Activated CD4-positive, alpha-beta T cell treated with anti-CD3 and anti-CD28 coated beads, Interleukin-2, Interleukin-6, amounts not matched to agents 100 ng/mL and 50 ng/mL, durations not matched to agents 16 hours and 8 hours (primary cell): ENCODE measurements at places on chromosomes 3 and 15.

GRCh38 chr15:75809986-75810750, 33.1 kb upstream of the UBE2Q2 start:
- DNase-seq, result peak; percentile 27

- DNase-seq, result no peak
Measured at GRCh38 chr3:170840291-170840859, 29.6 kb downstream of the RPL22L1 start.

- DNase-seq, result peak; percentile 31
Measured at GRCh38 chr15:80694611-80695098, 455 bp upstream of the ABHD17C start.

- no peak for DNase-seq
Measured at GRCh38 chr15:29465196-29465595, 195.6 kb upstream of the NSMCE3 start.

DNA sequence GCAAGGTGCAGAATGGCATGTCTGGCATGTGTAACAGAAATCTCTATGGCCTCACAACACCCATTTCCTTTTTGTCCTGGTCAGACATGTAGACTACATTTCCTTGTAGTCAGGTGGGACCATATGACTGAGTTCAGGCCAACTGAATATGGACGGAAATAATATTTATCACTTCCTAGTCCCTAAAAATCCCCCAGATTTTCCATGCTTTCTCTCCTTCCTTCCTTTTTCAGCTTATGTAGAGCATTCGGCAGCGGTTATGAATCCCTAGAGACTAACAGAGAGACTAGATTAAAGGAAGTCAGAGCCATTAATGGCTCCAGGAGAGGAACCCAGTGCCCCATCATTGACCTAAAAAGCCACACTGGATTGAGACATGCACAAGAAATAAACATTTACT, 35.8 kb downstream of the SLC9A9 start:
- no peak for DNase-seq

DNA sequence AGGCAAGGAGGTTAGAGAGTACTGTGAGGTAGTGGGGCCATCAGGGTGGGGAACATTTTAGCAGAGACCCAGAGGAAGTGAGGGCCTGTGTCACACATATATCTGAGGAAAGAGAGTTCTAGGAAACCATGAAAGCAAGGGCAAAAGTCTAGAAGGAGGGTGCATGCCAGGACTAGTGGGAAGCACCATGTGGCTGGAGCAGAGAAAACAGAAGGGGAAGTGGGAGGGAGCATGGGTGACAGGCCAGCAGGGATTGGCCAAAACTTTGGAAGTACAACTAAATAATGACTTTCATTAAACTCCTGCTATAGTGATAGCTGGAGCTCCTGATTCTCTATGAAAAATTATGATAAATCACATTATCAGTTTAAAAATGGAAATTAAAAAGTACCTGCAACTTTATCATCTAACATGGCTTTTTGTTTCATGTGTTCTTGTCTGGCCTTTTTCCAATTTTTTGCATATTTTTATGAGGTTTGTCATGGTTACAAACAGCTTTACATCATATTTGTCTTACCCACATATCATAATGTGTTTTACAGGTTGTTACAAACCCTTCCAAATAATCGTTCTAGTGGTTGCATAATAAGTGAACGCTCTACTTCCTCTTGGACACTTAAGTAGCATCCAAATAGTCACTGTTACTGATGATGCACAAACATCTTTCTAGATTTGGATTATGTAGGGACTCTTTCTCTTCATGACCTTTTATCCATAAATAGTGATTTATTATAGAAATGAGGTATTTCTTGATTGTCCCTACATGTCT, 168.3 kb downstream of the NEK10 start:
- DNase-seq, result no peak

GRCh38 chr15:70523616-70524015, 239.7 kb downstream of the UACA start:
- no peak for DNase-seq

DNA sequence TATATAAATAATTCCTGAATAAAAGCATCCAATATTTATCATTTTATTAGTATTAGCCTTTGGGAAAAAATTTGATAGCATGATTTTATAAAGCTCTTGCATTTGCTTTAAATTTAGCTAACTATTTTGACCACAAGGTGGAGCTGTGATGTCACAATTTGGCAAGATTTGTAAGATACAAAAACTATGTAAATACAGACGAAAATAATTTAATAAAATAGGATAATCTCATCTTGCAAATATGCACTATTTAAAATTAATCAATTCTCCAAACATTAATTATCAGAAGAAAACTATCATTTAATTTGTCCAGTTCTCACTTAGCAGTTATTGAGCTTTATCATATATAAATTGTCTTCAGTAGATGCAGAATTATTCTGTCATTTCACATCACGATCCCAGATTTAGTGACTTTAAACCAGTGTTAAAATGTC, 95.4 kb downstream of the PLOD2 start:
- DNase-seq, result peak; percentile 49

DNA sequence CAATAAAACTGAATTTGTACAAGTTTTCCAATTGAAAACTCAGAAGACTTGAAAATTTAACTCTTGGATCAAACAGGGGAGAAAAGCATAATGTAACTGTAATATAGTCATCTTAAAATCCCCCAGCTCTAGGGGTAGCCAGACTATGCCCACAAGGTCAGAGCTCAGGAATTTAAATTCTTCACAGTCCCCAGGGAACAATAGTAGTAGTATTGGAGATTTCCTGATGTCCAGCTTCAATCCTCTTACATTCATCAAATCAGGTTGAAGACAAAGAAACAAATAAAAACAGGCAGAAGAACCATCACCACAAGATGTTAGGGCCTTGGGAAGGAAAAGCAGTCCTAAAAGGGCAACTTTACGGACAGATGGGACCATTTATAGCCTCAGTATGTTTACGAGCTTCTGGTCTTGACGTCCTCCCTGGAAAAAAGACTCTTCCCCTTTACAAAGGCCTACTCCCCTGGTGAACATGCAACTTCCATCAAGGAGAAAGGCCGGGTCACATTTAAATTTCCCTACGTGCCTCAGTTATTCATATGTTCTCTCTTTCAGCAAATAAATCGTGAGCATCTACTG, 96.8 kb downstream of the PLCH1 start:
- no peak for DNase-seq

- no peak for DNase-seq
Measured at GRCh38 chr3:118577055-118577777, 457.4 kb downstream of the IGSF11 start.

DNA sequence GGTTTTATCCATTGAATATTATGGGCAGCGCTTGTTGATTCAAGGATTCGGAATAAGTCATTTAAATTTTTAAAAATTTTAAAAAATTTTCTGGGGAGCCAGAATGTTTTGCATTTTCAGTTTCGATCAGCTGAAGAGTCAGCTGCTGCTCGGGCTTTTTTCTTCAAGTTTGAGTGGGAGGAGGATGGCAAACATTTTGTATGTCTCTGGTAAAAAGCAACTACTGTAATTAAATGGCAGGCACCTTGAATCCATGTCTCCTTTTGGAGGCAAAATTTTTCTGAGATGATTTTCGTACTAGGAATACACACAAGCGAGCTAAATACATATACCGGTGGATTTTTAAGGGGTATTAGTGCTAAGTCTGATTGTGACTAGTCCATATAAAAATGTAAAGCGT, 612 bp downstream of the C3orf38 start:
- DNase-seq, result peak; percentile 45

DNA sequence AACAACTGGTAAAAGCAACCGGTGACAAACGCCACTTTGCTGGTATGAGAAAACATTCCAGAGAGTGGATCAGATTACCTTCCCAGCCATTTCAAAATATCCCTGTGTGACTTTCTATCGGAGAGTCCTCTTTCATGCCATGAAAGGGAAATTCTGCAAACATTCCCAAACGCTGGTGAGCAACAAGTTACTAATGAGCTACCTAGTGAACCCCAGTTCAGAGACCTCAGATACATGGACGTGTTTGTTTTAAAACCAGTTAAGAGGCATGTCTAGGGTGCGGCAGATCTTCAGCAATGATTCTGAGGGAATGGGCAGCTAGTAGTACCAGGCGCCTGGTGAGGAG, 418.2 kb upstream of the NR2F2 start:
- no peak for DNase-seq

GRCh38 chr15:90684281-90684680, 32.9 kb upstream of the BLM start:
- no peak for DNase-seq

DNA sequence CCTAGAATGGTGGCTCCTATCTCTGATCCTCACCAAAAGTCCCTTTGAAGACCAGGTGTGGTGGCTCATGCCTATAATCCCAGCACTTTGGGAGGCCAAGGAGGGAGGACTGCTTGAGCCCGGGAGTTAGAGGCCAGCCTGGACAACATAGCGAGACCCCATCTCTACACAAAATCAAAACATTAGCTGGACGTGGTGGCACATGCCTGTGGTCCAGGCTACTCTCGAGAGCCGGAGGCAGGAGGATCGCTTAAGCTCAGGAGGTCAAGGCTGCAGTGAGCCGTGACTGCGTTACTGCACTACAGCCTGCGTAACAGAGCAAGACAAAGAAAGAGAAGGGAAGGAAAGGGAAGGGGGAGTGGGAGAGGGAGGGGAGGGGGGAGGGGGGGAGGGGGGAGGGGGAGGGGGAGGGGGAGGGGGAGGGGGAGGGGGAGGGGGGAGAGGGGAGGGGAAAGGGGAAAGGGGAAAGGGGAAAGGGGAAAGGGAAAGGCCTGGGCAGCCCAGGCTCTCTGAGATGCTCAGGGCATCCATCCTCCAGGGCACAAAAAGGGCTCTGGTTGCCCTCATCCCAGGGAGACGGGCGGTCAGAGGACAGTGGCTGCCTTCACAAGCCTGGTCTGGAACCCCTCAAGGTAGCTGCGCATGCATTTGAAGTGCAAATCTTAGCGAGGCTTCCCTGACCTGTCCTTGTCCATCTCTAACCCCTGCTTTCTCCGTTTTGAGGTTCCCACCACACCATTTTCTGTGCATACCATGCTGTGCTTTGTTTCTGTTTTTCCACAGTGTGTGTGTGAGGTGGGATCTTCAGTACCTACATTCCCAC, 76.1 kb downstream of the LDHAL6B start:
- no peak for DNase-seq
